ENCODE measurements at places on chromosomes 12 and 14.

GRCh38 chr12:93061473-93062419, 132.7 kb upstream of the EEA1 start:
- no peak for DNase-seq

- no peak for DNase-seq
Observed at GRCh38 chr14:100201701-100202100, 37.2 kb upstream of the YY1 start.

DNA sequence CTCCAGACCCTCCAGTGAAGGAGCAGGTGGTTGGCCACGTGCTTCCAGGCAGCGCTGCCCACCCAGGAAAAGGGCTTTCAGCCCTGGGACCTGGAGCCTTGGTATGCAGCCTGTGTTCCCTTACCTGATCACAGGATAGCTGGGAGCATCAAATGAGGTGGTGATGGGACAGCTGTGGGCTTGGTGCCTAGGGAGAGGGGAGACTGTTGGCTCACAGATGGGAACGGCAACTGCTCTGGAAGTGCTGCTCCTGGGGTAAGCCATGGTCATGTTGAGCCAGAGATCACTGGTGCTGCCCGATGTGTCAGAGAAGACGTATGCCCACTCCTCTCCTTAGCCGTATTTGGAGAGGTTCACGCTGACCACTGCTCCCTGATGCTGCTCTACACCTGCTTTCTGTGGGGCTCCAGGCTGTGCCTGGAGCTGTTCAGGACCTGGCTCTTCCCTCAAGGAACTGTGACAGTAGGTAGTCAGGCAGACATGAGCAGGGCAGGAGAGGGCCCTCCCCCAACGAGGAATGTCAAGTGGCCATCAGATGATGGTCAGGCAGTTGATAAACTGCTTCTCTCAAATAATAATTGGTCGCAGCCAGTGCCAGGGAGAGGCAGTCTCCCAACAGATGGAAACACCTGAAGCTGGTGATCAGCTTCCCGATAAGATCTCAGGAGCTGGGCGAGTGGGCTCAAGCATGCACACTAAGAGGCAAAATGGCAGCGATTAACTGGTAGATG, 2.8 kb upstream of the CYP46A1 start:
- no peak for DNase-seq

- DNase-seq: peak; percentile 78
Observed at GRCh38 chr14:89912667-89913211, 41.8 kb downstream of the EFCAB11 start.

DNA sequence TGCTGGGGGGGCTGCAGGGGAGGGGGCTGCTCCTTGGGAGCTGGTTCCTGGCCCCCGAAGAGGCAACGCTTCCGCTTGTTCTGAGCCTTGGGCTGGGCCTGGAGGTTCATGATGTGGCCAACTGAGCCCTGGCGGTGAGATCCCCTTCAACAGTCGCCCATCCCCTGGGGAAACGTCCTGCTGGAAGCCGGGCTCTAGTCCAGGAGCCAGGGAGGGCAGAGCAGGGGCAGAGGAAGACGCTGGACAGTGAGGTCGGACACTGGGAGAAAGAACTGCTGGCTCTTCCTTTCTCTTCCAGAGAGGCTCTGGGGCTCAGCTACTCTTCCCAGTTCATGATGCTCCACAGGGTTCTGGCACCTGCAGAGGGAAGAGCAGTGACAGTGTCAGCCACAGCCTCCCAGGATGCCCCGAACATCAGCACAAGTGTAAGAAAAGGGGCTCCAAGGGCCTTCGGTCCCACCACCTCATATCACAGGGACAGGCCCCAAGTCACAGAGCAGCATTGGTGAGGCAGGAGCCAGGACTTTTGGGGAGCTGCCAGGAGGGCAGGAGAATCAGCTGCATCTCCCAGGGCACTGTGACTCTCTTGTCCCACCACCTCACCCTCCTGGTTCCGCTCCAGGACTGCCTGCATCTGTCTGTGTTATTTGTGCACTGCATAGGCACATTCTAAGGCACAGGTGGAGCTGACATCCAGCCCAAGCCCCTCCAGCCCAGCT, 25.9 kb upstream of the PNMA1 start:
- DNase-seq: no peak

- DNase-seq: no peak
Observed at GRCh38 chr12:124557518-124558223, 9.7 kb downstream of the NCOR2 start.

GRCh38 chr12:50013361-50014147, 11.7 kb downstream of the RACGAP1 start:
- DNase-seq: no peak

All from RKO (cell line).